Gastrocnemius medialis (tissue), 4 donors: ENCODE measurements at places on chromosomes 6 and 20.

- no peak for DNase-seq
Measured at GRCh38 chr6:76940191-76940590, 523.1 kb downstream of the HTR1B start.

- DNase-seq = no peak
Measured at GRCh38 chr6:157107915-157108651, 215.2 kb downstream of the TMEM242 start.

- no peak for DNase-seq
Measured at GRCh38 chr6:93974332-93974731, 555.0 kb upstream of the EPHA7 start.

DNA sequence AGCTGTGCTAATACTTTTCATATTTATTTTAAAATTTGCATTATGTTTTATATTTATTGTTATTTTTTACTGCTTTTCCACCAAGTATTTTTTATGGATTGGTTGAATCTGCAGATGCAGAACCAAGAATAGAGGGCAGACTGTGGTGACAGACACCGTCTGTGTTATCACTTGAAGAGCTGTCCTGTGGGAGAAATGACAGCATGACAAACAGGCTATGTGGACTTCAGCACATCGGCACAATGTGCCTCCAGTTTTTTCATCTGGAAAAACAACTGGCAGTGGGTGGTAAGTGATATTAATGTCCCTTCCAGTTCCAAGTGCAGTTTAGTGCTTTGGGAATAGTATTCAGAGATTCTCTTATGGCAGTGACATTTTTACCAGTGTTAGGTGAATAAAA, 492.9 kb downstream of the PRKN start:
- no peak for DNase-seq

GRCh38 chr6:17478223-17478907, 85.0 kb downstream of the CAP2 start:
- DNase-seq = no peak

GRCh38 chr6:147689398-147689797, 180.9 kb downstream of the SAMD5 start:
- no peak for DNase-seq

DNA sequence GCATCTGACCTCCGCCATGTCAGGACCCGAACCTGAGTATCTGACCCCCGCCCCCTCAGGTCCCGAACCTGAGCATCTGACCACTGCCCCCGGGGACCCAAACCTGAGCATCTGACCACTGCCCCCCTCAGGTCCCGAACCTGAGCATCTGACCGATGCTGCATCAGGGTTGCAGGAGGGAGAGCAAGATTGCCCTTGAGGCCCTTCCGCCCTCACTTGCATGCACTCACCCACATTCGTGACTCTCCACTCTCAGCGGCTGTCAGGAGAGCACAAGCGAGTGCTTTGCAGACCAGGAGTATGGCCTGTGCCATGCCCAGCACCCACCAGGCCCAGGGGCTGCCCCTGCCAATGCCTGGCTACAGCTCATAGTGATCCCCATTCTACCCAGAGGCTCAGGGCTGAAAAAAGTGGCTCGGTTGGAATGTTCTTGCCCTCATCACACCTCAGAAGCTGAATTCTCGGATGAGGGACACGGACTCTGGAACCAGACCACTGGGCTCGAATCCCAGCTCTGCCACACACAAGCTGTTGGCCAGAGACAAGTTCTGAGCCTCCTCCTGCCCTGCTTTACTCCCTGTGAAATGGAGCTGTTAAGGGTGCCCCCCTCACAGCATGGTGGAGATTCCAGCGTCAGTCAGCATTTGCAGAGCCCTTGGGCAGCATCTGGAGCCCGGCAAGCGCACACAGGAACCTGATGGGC, 82.1 kb downstream of the DLL1 start:
- no peak for DNase-seq

- DNase-seq = no peak
Measured at GRCh38 chr20:61525781-61526431, 273.8 kb downstream of the CDH4 start.

GRCh38 chr20:51434580-51435247, 107.8 kb downstream of the NFATC2 start:
- no peak for DNase-seq

DNA sequence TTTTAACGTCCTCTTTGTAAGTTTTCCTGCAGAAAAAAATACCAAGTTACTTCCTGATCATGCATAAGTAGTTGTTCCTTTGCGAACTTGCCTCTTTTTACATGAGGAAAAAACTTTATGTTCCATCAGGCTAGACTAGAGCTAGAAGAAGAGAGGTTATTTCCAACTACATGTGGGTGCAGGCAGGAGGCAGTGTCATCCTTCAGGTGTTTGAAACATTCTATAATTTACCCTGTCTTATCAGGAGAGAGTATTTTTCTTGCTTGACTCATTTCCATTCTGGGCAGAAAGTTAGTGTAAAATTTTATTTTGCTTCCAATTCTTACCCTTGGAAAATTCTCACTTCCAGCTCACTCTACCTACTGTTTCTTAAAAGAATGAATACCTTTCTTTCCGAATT, 28.5 kb upstream of the EPHA7 start:
- DNase-seq = no peak

- no peak for DNase-seq
Measured at GRCh38 chr6:33552252-33552651, 27.8 kb downstream of the BAK1 start.

DNA sequence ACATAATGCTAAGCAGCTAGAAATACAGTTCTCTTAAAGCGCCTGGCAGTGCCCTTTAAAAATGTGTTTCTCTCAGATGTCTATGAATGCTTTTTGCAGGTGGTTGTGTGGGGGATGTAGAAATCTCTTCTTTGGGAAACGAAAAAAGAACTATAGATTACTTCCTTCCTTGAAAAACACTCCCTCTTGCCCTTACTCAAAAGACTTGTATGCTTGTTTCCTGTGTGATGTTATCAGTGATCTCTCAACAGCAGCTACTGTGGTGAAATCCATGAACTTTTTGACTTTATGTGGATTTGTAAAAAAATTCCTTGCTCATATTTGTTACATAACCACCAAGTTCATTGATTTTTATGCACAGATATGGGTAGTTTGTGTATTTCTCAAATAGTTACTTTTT, 916.5 kb downstream of the QKI start:
- no peak for DNase-seq

DNA sequence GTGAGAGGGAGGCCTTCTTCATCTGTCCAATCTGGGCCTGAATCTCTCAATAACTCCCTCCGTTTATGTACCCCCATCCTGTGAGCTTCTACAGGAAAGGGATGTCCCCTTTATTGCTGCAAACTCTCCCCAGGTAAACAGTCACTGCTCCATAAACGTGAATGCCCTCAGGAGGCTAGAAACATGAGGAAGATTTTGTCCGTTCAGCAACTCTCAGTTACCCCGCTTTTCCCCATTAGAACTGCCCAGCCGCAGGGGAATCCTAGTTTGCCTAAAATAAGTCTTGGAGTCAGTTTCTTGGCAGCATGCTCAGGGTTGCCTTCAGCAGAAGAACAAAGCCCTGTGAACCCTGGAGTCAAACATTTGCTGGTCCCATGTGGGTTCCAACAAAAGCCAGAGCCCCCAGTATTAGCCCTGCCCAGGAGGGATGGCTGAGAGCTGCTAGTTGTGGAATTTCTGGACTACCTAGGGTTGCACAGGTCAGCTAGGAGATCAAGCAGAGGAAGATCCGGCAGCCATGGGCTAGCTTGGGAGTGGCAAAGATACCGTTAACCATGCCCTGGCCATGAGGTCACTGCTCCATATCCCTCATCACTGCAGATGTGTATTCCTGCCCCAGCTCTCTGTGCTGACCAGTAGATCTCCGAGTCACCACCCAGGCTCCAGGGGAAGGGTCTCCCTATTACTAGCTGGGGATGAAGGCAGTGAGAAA, 640 bp downstream of the LRRN4 start:
- no peak for DNase-seq

DNA sequence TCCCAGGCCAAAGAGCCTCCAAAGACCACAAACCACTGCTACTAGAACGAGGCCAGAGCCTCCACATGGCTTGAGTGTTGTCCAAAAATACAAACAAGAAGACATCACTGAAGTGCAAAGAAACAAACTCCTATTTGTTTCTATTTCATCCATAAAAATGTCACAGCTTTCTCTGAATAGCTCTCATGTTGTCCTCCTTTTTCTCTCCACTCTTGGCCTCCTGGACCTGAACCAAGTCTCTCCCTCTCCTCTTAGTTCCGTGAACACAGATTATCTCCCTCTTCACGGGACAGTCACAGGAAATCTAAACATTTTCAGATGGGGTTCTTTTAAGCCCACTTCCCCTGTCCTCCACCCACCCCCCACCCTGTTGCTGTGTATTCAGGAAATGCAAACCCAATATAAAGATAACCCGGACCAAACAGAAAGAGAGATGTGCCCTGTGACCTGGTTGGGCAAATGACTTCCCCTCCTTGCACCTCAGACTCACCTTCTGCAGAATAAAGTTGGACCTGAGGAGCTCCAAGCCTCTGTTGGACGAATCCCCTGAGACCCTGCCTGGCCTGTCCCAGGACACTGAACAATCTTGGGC, 75.8 kb upstream of the MRPS10 start:
- no peak for DNase-seq

DNA sequence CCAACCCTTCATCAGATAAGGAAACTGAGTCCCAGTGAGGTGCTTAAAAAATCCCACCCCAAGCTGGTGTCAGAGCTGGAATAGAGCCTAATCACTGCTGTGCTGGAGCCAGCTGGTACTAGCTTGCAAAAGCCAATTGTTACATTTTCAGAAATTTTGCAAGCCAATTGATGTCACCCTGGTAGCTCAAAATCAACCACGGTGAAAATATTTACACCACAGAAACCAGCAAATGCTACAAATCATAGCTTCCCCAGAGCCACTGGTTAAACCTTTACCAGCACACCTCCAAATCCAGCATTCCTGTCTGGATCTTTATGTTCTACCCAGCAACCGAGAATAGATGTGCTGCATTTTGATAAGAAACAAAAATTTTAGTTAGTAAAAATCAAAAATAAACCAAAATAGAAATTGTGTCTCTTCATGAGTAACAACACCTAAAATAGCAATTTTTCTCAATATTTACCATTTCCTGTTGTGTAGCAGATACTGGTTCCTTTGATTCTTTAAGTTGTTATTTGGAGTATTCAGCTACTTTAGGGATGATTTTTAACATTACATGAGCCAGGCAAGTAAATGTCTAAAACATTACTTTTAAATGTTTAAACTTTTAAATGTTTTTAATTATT, 7.2 kb upstream of the LCA5 start:
- DNase-seq = no peak
